ENCODE measurements at places on chromosomes 2 and 18. TPM values are rescaled to one million over a fixed set of nuclear protein-coding genes. Genes with fewer than 3 reads are reported as not detected.
A peak's percentile ranks its signal among the peaks of the same experiment; 100 is the strongest.

DNA sequence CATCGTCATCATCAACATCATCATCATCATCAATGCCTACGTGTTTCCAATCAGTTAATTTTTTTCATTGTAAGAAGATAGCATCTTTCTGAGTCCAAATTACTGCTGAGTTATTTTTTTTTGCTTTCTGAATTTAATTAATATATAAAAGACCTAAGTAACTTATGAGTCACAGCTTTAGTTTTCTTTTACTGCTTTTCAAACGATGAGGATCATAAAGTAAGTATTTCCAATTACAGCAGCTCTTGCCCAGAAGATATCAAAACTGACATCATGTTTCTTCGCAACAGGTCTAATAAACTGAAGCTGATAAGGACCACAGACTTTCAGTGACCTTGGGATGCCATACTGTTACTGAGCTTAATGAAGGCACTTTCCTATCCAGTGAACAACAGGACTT is 442.2 kb downstream of the DSEL start:
- no peak for DNase-seq

DNA sequence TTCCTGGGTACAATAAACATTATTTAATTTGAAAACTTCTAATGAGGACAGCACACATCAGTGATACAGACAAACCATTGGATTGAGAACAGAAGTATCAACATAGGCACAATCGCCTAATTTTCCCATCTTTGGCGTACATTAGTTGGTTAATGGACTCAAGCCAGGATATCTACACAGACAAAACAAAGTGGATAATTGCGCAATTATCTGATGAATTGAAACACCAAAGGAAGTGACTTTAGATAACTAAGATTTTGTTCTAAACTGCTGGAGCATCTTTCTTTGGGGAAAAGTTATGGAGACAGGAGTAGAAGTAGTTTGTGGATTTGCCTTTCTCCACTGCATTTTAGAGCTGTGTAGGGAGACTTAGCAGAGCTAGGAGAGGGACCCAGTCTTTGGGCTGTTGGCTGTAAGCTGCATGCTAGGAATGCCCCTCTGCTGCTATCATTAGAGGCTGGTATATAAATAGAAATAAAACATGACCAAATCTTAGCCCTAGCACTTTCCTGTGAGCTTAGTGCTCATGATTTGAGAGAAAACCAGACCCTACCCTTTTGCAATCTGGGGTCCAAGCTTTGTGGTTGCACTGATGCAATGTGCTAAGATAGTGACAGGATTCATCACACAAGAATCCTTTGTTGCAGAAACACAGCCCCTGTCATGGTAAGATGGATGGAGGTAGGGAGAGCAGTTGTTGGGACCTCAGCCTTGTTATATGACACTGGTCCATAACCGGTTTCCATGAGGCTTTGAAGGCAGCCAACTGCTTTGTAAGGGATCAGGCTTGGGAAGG is 264.5 kb upstream of the PIK3C3 start:
- no peak for DNase-seq

DNA sequence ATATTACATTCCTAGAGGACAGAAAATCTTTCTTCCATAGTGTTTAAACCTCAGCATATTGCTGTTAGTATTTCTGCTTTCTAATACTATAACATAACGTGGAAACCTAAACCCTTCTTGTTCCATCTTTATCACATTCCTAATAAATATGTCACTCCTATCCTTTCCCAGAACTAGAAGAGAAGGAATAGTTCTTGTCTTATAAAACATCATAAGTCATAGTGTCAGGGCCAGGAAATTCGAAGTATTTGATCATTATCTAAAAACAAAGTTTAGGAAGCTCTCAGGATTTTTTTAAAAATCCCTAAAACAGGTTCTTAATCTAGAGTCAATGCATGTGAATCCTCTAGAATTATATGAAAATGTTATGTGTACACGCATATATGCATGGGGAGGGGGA is 2.0 kb downstream of the NHEJ1 start:
- no peak for DNase-seq

GRCh38 chr2:28546242-28546641 is 50.4 kb downstream of the PLB1 start:
- no peak for DNase-seq

APLF gene
- 6.6 TPM for total RNA-seq

RIT2 gene
- total RNA-seq: not detected

GRCh38 chr2:170084820-170085491 is 93.0 kb upstream of the MYO3B start:
- no peak for DNase-seq

DNA sequence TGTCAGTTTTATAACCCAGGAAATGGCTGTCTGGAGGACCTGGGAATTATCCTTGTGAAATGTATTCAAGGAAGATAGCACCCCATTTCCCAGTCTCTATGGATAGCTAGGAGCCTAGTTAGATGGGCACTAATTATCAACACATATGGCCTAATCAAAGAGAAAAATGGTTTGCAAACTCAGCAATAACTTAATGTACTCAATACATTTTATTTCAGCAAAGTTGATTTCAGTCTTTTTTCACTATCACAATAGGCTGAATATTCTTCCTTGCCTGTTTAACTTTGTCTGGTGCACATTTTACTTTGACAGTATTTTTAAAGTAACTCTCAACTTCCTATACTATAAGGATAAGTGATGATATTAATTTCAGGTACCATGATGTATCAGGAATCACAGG is 756.3 kb downstream of the CCDC85A start:
- no peak for DNase-seq

- DNase-seq: no peak
Observed at GRCh38 chr2:17298453-17298852, 219.8 kb downstream of the RAD51AP2 start.

ANKRD53 gene
- total RNA-seq: 0.88 TPM

PXDN gene
- total RNA-seq: 28.3 TPM

ATOH8 gene
- total RNA-seq: 53.0 TPM

AQP12A gene
- total RNA-seq: not detected

- no peak for DNase-seq
Observed at GRCh38 chr18:31819106-31819924, 58.6 kb upstream of the SLC25A52 start.

MOCOS gene
- total RNA-seq: 1.4 TPM

GRCh38 chr2:235383272-235383843 is 110.5 kb upstream of the AGAP1 start:
- no peak for DNase-seq

CD28 gene
- total RNA-seq: 19.7 TPM

HOXD11 gene
- not detected for total RNA-seq

PTPN4 gene
- 37.4 TPM for total RNA-seq

GRCh38 chr2:211241891-211242290 is 685.5 kb downstream of the CPS1 start:
- no peak for DNase-seq

DNA sequence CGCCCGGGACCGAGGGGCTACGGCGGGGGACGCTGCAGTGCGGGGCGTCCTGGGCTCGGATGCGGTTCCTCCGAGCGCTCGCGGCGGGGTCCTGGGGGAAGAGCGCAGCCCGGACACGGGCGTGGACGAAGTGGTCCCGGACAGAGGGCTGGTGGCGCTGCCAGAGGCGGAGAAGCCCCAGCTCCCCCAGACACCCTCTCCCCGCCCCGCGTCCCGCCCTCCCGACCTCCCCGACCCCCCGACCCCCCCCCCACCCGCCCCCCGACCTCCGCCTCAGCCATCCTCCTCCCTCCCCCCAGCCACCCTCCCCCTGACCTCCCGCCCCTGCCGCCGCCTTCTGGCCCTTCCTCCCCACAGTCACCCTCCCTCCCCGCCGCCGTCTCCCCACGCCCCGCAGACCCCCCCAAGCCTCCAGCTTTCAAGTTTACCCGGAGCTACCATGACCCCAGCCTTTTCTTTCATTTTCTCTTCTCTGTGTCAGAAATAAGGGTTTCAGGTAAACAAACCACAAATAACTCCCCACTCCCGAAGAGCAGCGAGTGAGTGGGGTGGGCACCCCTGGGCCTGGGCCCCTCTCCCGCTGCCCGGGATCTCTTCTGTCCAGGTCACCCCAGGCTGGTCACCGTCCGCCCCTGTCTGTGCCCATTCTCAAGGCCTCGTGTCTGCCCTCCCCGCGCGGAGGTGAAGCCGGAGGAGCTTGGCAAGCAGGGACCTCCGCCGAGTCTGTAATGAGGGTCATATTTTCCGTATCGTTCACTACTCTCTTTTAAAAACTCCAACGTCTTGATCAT is 5.1 kb downstream of the NFATC1 start:
- DNase-seq: peak; percentile 88

SLC4A5 gene
- 3.9 TPM for total RNA-seq

FRZB gene
- total RNA-seq: 38.2 TPM

DNA sequence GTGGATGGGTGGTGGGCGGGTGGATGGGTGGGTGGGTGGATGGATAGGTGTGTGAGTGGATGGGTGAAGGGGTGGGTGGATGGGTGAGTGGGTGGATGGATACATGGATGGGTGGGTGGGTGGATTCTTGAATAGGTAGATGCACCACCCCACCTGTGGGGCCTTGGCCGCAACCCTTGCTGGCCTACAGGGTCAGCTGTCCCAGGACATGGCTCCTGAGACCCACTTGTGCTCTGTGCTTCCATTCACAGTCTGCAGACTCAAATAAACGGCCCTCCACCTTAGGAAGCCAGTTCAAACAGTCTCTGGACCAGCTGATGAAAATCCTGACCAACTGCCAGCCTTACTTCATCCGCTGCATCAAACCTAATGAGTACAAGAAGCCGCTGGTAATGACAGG is 54.4 kb downstream of the MYO7B start:
- DNase-seq: peak; percentile 65

LOXL3 gene
- 27.4 TPM for total RNA-seq

AMER3 gene
- not detected for total RNA-seq

DNA sequence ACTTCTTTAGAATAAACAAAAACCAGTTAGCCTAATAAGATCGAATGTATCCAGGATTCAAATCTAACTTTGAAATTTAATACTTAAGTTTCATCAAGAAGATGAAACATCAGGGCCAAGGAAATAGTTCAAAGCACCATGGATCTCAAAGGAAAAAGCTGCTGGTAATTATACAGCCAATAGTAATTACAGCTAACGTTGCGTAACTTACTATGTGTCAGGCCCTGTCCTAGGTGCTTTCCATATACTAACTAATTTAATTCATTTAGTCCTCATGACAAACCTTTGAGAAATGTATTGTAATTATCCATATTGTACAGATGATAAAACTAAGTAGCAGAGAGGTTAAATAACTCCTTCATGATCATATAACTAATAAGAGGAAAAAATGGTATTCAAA is 598.6 kb downstream of the NYAP2 start:
- DNase-seq: no peak

- DNase-seq: no peak
Observed at GRCh38 chr18:22871809-22872525, 61.2 kb upstream of the RBBP8 start.

DNA sequence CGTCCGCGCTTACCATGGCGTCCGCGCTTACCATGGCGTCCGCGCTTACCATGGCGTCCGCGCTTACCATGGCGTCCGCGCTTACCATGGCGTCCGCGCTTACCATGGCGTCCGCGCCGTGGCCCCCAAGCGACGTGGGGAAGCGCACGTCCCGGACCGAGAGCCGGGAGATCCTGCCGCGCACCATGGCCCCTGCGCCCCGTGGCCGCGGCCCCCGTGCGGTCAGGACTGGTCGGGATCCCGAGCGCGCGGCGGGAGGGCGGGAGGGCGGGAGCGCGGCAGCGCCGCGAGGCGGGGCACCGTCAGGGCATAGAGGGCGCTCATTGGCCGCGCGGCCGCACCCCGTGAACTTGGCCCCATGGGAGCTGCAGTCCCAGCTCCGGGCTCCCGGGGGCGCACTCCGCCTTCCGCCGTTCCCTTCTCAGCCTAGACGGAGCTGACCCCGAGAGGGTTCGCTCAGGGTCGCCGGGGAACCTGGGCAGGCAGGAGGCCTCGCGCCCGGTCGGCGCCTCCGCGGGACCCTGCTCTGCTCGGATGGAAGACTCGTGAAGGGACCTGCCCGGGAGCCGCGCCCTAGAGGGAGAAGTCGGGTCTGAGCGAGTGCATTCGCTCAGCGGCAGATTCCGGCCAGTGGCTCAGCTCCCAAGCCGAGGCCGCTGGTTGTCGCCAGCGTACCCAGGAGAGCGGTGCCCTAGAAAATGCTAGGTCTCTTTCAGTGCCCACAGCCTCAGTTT is at the start of gene ENOSF1:
ENOSF1 (minus strand) TSS at position 230 of the 734 bp plus-strand sequence; CDS start at position 187, 43 bp downstream.
- DNase-seq: peak; percentile 95

DNA sequence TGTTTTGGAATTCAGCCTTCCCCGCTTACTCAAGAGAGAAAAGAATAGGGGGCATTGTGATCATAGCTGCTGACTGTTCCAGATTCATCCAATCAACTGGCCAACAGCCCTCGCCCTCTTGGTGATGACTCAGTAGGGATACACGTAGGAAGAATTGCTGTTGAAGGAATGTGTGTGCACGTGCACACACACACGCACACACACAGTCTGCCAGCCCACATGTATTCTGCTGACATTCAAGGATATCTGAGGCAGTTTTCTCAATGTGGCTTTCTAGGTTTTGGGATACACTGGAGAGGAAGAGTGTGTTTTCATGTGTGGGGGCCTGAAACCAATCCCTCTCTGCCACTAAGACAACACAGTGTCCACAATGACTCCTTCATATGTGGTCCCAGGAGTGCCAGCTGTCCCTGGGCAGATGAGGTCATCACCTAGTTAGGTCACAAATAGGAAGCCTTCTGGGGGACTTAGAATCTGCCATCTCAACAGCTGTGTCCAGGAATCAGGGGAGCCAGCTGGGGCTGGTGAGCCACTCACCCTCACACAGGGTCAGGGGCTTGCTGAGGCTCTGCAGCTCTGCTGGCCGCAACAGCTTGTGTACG is 352.6 kb downstream of the SS18 start:
- no peak for DNase-seq

GRCh38 chr2:113186433-113186796 is 12.6 kb downstream of the PSD4 start:
- DNase-seq: peak; percentile 33

DNA sequence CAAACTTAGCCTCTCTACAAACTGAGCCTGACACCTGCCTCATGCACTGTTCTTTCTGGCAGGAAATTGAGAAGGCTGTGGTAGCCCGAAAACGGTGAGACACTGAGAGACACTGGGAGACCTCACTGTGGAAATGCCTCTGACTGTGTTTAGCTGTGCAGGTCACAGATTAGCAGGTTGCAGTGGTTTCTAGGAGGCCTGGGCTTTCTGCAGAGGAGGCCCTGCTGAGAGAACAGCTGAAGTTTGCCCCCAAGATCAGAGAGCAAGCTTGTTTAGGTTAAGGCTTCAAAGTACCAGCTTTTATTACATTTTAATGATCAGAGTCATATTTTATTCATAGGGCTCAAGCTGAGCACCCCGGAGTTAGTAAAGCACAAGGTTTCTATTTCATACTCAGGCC is 68.7 kb upstream of the LYPD6 start:
- DNase-seq: no peak

All from spleen (tissue), 13 donors.